Karpas-422 (cell line): ENCODE measurements at places on chromosomes 16 and 17. TPM values are rescaled to one million over a fixed set of nuclear protein-coding genes. Genes with fewer than 3 reads are reported as not detected.

POLR2A gene
- total RNA-seq = 78.8 and 169 TPM in 2 replicates

DHX38 gene
- total RNA-seq = 32.3 and 57.4 TPM in 2 replicates

NXN gene
- total RNA-seq = 1.1 TPM in 1 of 2 replicates, not detected in the other

GNGT2 gene
- 25.3 and 40.2 TPM in 2 replicates for total RNA-seq

TEX14 gene
- not detected in 2 replicates for total RNA-seq

MTSS2 gene
- 0.15 and 0.47 TPM in 2 replicates for total RNA-seq

ZFP1 gene
- total RNA-seq = 7.9 and 23.0 TPM in 2 replicates

SPN gene
- 0.63 and 1.0 TPM in 2 replicates for total RNA-seq

KRTAP2-3 gene
- total RNA-seq = not detected in 2 replicates

TMEM238L gene
- total RNA-seq = not detected in 2 replicates
